ENCODE measurements at places on chromosomes 3 and 15. TPM values are rescaled to one million over a fixed set of nuclear protein-coding genes. Genes with fewer than 3 reads are reported as not detected.

Gene MAPKAPK3
- total RNA-seq, result 25.4 TPM

Gene MYO5C
- 18.1 TPM for total RNA-seq

Gene ERICH6
- not detected for total RNA-seq

Gene COLQ
- 2.5 TPM for total RNA-seq

Gene TERC
- 129 TPM for total RNA-seq

Gene ZNF619
- 7.3 TPM for total RNA-seq

Gene LRTM1
- not detected for total RNA-seq

- DNase-seq, result no peak
Measured at GRCh38 chr3:188590557-188590956, 436.6 kb downstream of the LPP start.

- DNase-seq, result no peak
Measured at GRCh38 chr3:177211503-177212277, 14.4 kb upstream of the TBL1XR1 start.

- DNase-seq, result no peak
Measured at GRCh38 chr3:57179580-57180410, 14.6 kb upstream of the IL17RD start.

- DNase-seq, result no peak
Measured at GRCh38 chr15:48842501-48842900, 31.6 kb upstream of the CEP152 start.

- DNase-seq, result no peak
Measured at GRCh38 chr3:141279077-141279967, 47.7 kb downstream of the PXYLP1 start.

DNA sequence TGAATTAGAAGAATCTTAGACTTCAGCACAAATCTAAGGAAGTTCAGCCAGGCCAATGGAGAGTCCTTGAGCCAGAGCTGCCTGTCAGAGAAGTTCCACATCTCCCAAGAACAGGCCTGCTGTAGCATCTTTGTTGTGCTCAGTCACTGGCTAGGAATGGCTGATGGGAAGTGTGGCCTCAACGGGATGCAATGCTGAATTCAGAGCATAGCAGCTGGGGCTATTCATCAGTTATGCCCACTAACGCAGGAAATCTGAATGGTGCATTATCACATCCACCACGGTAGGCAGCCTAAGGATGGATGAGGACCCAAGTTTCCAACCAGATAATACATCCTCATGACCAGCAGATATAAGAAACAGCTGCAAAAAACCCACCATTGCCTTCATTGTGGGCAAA lies 3.2 kb upstream of the EIF1B start:
- DNase-seq, result no peak

Data from omental fat pad (tissue), 4 donors.